ENCODE measurements at places on chromosomes 13 and 19.

DNA sequence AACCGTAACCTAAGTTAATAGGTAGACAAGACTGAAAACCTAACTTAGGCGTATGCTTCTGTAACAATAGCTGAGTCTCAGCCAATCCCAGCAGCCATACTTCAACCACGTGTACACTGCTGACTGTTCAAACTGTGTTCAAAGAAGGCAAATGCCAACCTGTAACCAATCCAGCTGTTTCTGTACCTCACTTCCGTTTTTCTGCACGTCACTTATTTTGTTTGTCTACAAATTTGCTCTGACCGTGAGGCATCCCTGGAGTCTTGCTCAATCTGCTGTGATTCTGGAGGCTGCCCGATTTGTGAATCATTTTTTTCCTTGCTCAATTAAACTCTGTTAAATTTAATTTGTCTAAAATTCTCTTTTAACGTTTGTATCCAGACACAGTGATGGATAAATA is 59.2 kb downstream of the EDNRB start:
- DNase-seq = no peak

- no peak for DNase-seq
Measured at GRCh38 chr13:113489549-113490495, 689 bp downstream of the DCUN1D2 start.

GRCh38 chr13:50610238-50610637 is 233.3 kb downstream of the DLEU7 start:
- no peak for DNase-seq

DNA sequence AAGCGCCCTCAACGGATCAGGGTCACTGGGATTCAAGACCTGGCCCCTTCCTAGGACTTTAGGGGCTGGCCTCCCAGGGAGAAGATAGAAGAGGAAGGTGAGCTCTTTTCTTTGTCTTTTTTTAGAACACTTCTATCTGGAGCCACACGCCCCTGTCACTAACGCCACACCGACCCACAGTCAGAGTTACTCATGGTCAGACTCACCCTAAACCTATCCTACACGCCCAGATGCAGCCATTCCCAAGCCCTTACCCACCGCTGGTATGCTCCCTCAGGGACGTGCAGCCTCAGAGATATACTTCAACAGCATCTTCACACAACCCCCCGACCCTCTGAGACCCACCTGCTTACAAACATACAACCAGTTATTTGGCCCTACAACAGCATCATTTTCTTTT is 29.9 kb upstream of the MUC16 start:
- DNase-seq = no peak

- no peak for DNase-seq
Measured at GRCh38 chr13:100490692-100491091, 97.9 kb downstream of the GGACT start.

DNA sequence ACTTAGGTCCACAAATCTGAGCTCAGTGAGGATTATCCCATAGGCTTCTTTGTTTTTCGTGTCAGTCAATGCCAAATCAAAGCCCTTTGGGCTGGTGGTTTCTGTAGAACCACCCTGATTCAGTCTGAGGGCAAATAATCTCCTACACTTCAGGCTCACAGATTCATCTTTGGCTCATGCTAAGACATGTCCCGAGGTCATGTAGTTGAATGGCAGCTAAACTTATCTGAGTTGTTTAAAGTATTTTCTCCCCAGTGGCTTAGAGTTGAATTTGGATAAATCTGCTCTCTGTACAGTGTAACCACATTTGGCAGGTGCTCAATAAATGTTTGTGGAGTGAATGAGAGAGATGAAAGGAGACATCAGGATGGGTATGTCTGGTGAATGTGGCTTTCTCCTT is 13.1 kb upstream of the SLC25A42 start:
- no peak for DNase-seq

DNA sequence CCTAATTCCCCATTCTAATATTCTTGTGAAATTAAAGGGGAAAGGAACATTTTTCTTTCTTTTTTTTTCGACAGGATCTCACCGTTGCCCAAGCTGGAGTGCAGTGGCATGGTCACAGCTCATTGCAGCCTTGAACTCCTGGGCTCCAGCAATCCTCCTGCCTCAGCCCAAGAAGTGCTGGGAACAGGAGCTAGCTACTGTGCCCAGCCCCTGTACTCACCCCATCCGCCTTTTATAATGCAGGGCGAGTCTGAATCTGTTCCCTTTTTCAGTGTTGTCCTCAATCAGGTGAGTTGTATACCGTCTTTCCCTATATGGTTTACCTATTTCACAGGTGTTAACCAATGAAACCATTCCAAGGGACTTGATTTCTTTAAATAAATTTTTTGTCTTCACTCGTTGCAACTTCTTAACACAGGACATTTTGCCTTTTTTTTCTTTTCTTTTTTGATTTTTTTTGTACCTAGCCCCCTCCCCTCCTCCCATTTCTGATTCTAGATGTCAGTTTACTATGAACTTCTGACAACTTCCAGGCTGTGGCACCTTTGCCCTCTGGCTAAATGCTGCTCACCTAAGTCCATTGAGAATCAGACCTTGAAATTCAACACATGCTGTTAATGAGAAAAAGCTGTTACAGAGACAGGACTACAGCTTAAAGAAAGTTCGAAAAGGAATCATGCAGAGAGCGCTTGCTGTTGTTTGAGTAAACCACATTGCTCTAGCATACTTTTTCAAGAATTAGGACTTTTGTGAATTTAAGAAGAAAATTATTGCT is 562.1 kb upstream of the KLF12 start:
- no peak for DNase-seq

GRCh38 chr13:61123538-61124289 is 291.9 kb downstream of the PCDH20 start:
- DNase-seq = no peak

Data from GM18507 (cell line).